ENCODE measurements at places on chromosomes 2 and 18.

DNA sequence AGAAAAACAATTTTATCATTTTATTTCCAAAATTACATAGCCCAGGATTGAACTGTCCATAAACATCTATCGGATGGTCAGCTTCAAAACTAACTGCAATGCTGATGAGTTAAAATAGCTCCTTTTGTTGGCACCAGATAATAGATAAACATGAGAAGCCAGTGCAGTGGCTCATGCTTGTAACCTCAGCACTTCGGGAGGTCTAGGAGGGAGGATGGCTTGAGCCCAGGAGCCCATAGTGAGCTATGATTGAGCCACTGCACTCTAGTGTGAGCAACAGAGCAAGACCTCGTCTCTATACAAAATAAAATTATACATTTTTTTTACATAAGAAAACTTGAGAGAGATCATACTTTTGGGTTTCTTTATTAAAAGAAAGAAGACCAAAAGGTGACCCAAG is 34.6 kb upstream of the IMPA2 start:
- DNase-seq = no peak

DNA sequence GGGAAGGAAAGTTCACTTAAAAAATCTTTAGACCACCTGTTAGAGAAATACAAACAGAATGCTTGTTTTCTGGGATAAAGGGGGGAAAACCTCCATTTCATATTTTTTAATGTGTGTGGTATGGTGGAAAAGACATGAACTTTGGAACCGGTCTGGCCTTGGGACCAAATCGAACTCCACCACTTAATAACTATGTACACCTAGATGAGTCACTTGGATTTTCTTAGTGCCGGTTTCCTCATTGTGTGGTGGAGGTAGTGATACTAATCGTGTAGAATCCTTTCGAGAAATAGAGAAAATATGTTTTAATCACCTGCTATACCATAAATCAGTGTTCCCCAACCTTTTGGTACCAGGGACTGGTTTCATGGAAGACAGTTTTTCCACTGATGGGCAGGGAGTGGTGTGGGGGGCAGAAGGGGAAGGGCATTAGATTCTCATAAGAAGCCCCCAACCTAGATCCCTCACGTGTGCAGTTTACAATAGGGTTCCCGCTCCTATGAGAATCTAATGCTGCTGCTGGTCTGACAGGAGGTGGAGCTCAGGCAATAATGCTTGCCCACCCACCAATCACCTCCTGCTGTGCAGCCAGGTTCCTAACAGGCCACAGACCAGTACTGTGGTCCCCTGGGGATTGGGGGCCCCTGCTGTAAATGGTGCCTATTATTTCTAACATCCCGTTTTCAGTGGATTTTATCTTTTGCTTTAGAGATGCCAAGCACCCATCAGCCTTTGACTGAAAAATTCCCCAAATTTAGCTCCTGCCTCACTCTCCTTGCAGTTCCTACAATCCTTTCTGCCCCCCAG is 308.8 kb downstream of the PRKCE start:
- DNase-seq = no peak

DNA sequence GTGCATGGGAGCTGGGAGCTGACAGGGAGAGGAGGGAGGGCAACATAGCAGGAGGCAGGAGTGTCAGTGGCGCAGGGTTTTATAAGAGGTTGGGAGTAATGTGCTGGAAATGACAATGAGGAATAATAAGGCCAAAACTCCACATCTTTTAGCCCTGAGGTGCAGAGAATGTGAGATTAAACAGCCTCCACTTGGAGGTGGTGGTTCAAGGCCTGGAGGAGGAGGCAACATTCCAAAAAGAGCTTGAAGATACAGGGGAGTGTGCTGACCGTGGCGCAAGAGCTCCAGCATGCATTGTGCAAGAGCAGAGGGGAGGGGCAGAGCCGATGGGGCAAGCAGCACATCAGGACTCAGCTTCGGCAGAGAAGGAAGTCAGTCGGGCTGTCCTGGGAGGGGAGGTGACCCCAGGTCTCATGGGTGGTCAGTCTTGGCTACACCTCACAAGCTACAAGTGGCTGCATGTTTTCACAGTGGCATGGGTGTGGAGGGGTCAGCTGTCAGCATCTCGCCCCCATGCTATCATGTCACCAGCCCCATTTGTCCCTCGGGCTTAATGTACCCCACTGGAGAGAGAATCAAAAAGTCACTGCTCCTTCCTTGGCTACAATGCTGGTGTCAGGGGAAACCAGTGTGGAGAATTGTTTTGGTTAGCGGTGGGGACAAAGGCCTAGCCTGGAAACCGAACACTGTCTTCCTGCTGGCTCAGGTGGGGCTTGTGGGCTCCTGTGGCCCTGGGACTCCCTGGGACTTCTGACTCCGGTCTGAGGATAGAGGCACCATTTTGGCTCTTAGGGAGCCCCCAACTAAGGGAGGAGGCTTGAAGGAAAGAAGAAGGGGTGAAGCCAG is 208.0 kb downstream of the ZFP36L2 start:
- DNase-seq = no peak

DNA sequence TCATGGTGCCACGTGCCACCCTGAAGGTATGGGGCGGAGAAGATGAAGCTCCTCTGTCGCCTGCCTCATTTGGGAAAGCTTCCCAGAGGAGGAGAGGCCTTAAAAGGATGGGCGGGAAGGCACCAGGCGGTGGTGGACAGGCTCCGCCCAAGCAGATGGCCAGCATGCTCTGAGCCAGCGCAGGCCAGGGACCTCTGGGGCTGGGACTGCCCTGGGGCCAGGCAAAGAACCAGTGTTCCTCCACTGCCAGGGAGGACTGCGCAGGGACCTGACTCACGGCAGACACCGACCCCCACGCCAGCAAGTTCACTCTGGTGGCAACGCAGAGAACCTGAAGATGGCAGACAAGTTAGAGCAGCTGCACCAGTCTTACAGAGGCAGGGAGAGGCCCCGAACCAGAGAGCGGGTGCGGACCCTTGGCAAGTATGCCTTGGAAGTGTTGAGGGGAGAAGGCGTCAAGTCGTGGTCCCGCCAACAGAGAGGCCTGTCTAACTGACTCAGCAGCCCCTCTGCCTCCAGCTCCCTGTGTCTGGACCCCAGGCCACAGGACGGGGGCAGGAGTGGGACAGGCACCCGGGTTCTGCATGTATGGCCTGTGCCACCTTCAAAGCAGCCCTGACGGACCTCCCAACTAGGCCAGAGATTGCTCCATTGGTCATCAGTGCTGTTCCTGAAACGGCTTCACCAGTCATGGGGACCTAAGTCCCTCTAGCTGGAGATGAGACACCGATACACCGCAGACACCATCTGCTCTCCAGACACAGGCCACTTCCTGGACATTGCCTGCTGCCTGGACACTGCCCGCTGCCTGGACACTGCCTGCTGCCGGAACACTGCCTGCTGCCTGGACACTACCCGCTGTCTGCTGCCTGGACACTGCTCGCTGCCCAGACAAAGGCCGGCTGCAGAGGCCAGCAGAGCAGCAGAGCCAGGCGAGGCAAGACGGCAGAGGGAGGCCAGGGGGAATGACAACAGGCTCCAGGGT is 124.7 kb downstream of the HDAC4 start:
- DNase-seq = no peak

- no peak for DNase-seq
Measured at GRCh38 chr2:187594801-187595200, 40.6 kb upstream of the TFPI start.

GRCh38 chr2:209431701-209432100 is 7.9 kb downstream of the MAP2 start:
- no peak for DNase-seq

- DNase-seq = no peak
Measured at GRCh38 chr2:3876685-3877084, 173.3 kb downstream of the DCDC2C start.

- no peak for DNase-seq
Measured at GRCh38 chr2:136424112-136424511, 306.2 kb upstream of the CXCR4 start.

GRCh38 chr18:68699043-68699442 is 15.9 kb downstream of the TMX3 start:
- DNase-seq = no peak

GRCh38 chr2:239853121-239853520 is 172.0 kb downstream of the NDUFA10 start:
- DNase-seq = no peak

DNA sequence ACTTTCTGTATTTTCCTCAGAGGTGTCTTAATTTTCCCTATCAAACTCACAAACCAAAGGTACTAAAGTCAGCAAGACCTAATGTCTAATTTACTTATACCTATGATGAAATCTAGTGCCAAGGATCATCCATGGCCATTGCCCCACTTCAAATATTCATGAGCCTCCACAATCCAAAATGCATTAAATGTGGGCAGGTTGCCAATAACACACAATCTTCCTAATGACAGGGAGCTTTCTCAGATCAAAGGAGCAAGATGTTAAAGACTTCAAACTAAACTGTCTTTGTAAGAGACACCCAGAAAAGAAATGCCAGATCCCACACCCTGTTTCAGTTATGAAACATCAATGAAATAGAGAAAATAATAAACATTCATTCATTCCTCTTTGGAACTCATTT is 143.2 kb downstream of the TMEFF2 start:
- no peak for DNase-seq

DNA sequence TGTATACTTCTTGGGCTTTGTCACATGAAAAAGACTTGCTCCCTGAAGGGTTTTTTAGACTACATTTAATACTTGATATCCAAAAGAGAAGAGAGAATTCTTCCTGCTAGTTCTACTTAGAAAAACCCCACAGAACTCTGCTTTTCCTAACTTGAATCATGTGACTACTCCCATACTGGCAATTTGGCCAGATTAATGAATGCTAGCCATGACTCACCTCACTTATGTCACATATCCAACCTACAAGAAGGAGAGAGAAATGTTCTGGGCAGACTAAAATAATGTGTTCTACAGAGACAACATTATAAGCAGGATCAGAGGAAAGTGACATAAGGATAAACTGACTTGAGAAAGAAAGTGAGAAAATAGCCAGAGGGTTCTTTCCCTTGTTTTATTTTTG is 249.3 kb upstream of the GULP1 start:
- no peak for DNase-seq

DNA sequence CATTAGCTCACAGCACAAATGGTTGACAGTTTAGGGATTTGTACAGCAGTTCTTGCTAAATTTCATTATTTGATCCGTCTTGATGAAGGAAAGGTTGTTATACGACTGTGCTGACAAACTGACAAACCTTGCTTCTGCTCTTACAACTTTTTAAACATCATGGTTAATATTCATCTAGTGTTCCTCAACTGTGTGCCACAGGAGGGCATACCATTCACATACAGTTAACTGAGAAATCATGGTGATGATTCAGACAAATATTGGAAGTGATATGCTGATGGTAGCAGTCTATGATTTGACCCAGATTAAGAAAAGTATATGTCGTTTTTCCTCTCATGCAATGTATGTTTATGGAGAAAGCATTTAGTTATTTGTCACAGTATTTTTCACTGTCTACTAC is 129.8 kb upstream of the FSIP2 start:
- no peak for DNase-seq

DNA sequence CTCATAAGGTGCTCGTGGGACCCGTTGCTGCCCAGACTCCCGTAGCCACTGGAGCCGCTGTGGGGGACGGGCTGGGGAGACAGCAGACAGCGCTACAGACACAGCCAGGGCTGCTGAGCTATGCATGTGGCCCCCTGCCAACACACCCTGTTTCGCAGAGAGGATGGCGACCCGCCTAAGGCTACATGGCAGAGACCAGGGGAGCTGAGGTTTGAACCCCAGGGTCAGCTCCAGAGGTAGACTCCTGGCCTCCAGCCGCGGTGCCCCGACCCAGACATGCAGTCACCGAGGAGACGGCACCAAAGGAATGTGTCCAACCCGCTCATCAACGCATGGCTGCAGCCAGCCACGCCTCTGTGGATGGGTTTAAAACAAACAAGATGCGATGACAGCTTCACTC is 21.0 kb upstream of the HES6 start:
- DNase-seq = no peak

GRCh38 chr2:234019896-234020295 is 30.6 kb upstream of the SPP2 start:
- DNase-seq = no peak

GRCh38 chr2:238425979-238426567 is 654 bp upstream of the ASB1 start:
- no peak for DNase-seq

DNA sequence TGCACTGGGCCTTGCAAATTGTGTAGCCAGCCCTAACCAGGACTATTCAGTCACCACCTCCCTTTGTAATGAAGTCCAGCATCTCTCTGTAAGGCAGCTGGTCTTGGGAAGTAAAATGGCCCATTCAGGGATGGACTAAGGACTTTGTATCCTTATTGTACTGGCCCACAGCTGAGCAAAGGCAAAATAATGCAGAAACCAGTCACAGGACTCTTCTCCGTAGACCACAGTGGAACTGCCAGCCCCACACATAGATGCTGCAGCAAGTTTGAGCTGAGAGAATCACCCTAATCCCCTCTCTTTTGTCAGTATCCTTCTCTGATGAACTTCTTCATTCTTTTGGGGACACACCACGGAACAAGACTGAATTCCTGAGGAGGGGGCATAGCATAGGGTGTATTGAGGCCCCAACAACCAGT is 73.6 kb upstream of the RTN4 start:
- no peak for DNase-seq

GRCh38 chr2:140990416-140990815 is 1140.4 kb downstream of the LRP1B start:
- DNase-seq = no peak

DNA sequence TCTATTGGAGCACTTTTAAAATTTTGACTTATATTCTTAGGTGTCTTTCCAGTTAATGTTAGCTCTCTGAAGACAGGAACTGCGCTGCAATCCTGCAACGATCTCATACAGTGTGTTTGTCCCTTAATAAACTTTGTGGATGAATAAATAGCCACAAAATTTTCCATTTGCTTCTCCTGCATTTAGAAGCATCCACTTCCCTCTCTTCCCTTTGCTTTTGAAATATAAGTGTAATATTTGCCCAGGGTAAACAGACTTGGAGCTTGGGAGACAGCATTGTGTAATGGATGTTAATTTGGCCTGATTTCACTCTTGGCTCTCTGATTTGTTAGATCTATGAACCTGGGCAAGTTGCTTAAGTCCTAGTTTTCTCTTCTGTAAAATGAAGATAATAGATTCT is 58.2 kb upstream of the CD28 start:
- DNase-seq = no peak

- no peak for DNase-seq
Measured at GRCh38 chr2:106314444-106314843, 120.3 kb upstream of the UXS1 start.

- DNase-seq = no peak
Measured at GRCh38 chr18:39348757-39349156, 1783.2 kb upstream of the CELF4 start.

DNA sequence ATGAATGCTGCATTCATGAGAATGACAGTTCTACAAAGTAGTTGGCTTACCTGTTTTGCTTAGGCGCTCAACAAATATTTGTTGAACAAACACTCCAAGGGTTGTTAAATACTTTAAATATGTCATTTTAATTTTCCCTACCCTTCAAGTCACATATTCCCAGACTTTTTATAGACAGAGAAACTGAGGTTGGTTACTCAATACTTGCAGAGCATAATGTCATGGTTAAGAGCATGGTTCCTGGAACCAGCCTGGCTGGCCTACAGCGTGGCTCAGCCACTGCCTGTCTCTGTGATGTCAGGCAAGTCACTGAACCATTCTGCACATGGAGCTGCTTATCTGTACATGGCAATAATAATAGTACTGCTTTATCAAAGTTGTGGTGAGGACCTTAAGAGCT is 120.0 kb upstream of the STK17B start:
- DNase-seq = no peak
